Osteocyte (in vitro differentiated cells): ENCODE measurements at places on chromosomes 3 and 15.

- no peak for DNase-seq
Observed at GRCh38 chr15:65868546-65869125, 655 bp upstream of the RAB11A start.

DNA sequence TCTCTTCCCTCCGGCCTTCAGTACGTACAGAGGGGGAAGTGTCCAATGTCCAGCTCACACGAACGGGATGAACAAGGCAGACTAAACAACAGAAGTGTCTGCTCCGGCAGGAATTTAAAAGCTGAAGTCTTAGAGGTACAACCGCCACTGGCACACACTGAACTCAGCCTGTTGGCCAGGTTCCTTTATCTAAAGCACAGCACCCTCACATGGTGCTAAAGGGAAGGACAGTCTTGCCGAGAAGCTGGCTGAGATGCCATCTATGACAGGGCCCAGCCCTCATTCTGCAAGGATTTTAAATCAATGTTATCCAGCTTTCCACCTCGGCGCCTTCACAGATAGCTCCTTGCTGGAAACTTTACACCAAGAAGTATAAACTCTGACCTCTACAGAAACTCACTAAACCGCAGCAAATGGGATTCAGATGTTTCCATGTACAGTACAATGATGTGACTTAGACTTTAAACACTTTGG lies 2.8 kb downstream of the ADAMTS17 start:
- peak; percentile 70 for DNase-seq

- DNase-seq, result no peak
Observed at GRCh38 chr15:59764775-59765174, 75.7 kb upstream of the BNIP2 start.

- no peak for DNase-seq
Observed at GRCh38 chr3:9718118-9718517, 13.4 kb upstream of the BRPF1 start.

DNA sequence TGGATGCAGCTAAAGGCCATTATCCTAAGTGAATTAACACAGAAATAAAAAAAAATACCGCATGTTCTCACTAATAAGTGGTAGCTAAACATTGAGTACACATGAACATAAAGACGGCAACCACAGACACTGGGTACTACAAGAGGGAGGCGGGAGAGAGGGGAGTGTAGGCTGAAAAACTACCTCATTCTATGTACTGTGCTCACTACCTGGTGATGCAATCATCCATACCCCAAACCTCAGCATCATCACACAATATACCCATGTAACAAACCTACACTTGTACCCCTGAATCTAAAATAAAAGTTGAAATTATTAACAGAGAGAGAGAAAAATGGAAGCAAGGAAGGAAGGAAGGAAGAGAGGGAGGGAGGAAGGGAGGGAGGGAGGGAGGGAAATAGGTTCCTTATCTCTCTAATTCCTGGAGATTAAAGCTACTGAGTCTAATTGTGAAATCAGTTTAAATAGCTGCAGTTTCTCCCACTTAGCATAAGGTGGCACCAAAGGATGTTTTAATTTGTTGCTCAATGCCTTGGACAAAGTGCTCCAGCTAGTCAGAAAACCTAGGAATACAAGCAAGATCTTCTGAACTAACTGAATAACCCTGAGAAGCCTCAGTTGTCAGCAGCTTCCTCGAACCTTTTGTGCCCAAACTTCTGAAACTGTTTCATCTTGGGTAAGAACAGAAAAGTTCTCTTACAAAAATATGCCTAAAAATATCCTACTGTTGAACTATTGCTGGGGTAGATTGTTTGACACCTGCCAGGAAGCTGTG lies 79.4 kb upstream of the ATP11B start:
- DNase-seq, result no peak

- no peak for DNase-seq
Observed at GRCh38 chr3:147380387-147380951, 25.9 kb downstream of the ZIC4 start.

GRCh38 chr3:111481551-111481950 lies 60.4 kb upstream of the CD96 start:
- DNase-seq, result no peak

- DNase-seq, result no peak
Observed at GRCh38 chr3:118501152-118501551, 533.5 kb downstream of the IGSF11 start.

DNA sequence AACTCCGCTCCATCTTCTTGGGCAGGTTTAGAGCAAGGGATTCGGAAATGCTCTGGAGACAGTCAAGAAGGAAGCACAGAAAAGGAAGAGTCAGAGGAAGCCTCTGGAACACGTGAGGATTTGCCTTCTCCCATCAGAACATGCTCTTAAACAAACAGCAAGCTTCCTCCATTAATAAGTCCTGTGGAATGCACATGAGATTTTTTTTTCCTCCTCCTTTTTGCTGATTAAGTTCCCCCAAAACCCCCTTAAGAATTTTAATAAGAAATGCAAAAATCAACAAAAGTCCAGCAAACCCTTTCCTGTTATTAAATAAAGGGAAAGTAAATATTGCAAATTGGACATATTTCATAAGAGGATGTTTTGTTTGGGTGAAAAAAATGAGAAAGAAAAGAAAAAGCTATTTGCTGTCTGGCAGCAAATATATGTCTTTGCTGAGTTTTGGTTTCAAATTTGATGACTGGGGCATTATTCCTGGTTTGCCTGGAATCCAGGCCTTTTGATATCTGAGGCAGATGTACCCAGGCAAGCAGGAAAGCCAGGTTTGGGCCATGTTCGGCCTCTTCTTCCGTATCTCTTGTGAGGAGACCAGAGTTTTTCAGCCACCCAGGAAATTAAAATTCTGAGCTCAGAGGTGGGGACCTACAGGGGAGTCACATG lies 7.9 kb upstream of the TSEN2 start:
- no peak for DNase-seq

GRCh38 chr3:31274326-31275024 lies 258.2 kb upstream of the STT3B start:
- DNase-seq, result no peak

GRCh38 chr3:169475576-169475975 lies 187.9 kb downstream of the MECOM start:
- DNase-seq, result no peak

DNA sequence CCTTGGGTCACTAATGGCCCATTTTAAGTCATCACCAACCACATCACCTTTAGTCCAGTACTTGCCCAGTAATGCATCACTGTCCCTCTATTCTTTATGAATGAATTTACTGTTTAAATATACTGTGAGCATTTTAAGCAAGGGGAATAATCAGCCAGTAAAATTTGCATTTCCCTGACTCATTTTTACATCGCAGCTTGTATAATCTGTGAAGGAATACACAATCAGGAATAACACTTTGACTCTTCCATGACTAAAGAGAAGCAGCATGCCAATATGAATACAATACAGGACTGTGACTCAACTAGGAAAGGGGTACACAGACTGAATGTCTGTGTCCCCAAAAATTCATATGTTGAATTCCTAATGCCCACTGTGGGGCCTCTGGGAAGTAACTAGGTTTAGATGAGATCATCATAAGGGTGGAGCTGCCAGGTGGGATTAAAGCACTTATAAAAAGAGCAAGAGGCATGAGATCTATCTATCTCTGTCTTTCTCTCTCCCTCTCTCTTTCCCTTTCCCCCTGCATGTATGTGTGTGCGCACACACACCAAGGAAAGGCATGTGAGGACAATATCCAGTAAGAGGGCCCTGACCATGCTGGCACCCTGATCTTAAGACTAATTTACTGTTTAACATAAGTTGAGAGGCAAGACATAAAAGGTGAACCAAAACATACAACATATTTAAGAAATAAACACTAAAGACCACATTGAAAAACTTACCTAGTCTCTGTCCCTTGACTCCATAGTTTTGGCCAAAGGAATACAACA lies 12.1 kb downstream of the B4GALT4 start:
- DNase-seq, result no peak

DNA sequence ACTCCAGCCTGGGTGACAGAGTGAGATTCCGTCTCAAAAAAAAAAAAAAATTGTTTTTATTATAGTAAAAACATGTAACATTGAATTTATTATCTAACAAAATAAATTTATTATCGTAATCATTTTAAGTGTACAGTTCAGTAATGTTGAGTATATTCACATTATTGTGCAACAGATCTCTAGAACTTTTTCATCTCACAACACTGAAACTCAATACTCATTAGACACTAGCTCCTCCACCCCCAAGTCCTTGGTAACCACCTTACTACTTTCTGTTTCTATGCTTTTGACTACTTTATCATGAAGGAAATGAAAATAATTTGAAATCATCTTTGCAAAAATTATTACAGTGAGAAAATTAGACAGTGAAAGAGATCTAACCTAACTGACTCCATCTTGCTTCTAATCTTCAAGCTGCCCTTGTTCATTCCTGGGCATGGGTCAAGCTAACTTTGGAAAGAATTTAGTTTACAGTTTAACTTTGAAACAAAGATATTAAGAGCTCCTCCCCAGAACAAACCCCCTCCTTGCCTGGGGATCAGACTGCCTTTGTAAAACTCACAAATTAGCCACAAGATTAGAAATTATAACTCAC lies 15.0 kb upstream of the FYCO1 start:
- DNase-seq, result no peak

- no peak for DNase-seq
Observed at GRCh38 chr3:9623148-9623547, 26.2 kb upstream of the MTMR14 start.

GRCh38 chr3:58188921-58189451 lies 21.8 kb downstream of the DNASE1L3 start:
- DNase-seq, result no peak

GRCh38 chr15:52437646-52438045 lies 91.0 kb downstream of the MYO5A start:
- DNase-seq, result no peak

- peak; percentile 85 for DNase-seq
Observed at GRCh38 chr15:31442699-31443111, 116.1 kb downstream of the KLF13 start.

- no peak for DNase-seq
Observed at GRCh38 chr3:15948388-15948787, 150.6 kb upstream of the ANKRD28 start.

- no peak for DNase-seq
Observed at GRCh38 chr3:71062037-71062932, 521.2 kb downstream of the FOXP1 start.

- peak; percentile 59 for DNase-seq
Observed at GRCh38 chr3:52537165-52537620, 788 bp downstream of the UQCC5 start.

DNA sequence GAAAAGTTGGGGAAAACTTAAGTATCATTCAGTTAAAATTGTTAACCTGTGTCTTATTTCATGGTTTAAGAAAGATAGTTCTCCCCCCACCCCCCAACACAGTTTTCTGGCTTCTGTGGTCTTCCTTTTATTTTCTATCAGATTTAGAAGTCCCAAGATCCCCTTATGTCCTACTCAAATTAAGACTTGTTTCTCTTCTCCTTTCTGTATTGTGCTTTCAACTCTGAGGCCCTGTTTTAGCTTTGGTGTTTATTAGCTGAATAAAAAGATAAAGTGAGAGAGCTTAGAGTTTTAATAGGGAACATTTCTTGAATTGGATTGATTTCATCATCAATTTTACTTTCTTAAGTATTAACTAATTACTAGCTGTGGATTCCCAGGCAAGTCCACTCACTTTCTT lies 62.6 kb downstream of the AKAP13 start:
- no peak for DNase-seq

- DNase-seq, result peak; percentile 54
Observed at GRCh38 chr15:63948436-63948835, 97.8 kb downstream of the DAPK2 start.

- DNase-seq, result no peak
Observed at GRCh38 chr3:177060492-177060891, 136.8 kb downstream of the TBL1XR1 start.

DNA sequence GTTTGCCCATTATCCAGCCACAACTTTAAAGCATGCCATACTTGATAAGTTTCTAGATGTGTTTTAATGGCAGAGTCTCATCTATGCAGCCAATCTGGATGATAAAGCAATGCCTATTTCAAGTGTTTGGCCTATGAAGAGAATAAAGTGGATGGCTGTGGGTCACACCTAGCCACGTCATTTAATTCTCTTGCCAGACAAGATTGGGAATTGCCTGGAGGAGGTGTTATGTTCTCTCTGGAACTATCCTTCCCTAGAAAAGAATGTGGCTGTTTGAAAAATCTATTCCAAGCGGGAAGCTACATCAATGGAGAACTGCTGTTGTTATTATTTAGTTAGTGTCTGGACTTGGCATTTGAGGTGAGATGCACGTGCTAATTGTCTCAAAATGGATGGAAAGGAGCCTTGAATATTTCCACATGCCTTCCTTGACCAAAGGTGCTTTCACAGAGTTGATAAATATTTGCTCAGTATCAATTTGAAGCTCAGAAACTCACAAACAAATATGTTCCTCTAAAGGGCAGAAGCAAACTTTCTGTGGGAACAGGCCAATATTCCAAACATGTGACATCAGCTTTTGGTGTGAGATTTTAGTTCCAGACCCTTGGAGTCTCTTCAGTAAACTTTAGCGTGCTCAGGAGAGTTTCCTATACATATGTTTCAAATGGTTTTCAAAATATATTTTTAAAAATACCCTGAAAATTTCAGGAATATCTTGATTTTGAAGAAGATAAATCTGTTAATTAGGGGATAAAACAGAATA lies 510.6 kb upstream of the SGO1 start:
- DNase-seq, result no peak

GRCh38 chr15:27757052-27757451 lies 342.1 kb downstream of the OCA2 start:
- no peak for DNase-seq

- no peak for DNase-seq
Observed at GRCh38 chr3:71759401-71759800, 5.7 kb downstream of the GPR27 start.

DNA sequence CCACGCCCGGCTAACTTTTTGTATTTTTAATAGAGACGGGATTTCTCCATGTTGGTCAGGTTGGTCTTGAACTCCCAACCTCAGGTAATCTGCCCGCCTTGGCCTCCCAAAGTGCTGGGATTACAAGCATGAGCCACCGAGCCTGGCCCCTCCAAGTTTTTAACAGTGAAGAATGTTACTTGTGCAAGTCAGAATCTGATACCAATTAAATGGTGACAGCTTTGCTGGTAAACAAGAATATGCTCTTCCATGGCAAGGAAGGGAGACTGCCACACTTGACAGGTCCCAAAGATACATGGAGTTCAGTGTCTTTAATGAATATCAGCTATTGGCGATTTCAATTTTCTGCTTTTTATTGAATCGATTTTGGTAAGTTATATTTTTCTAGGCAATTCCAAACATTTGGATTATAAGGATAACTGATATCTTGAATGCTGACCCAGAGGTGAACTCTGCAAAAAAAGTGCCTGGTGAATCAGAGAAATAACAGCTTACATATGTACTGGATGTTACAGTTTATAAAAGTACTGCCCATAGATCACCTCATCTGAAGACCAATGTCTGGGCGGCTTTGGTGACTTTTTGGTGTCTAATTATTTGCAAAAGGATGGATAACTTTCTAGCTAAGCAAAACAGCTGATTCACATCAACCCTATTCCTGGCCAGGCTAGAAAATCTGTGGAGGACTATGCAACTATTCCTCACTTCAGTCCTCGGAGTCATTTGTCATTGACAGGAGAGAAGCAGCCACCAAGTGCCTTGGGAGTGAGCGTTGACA lies 1.2 kb downstream of the PARP16 start:
- DNase-seq, result no peak

- no peak for DNase-seq
Observed at GRCh38 chr3:126349611-126350501, 7.4 kb downstream of the KLF15 start.

GRCh38 chr15:71757741-71758530 lies 52.4 kb upstream of the NR2E3 start:
- no peak for DNase-seq

GRCh38 chr3:31041161-31041978 lies 146.9 kb upstream of the GADL1 start:
- no peak for DNase-seq

GRCh38 chr3:103047640-103048039 lies 612.8 kb downstream of the ZPLD1 start:
- no peak for DNase-seq

- DNase-seq, result no peak
Observed at GRCh38 chr3:4351872-4352271, 48.7 kb downstream of the SETMAR start.
